Activated CD8-positive, alpha-beta memory T cell treated with anti-CD3 and anti-CD28 coated beads for 4 hours (primary cell): ENCODE measurements at places on chromosomes 3 and 15.

- DNase-seq, result no peak
Observed at GRCh38 chr15:97141360-97141759, 810.9 kb downstream of the NR2F2 start.

DNA sequence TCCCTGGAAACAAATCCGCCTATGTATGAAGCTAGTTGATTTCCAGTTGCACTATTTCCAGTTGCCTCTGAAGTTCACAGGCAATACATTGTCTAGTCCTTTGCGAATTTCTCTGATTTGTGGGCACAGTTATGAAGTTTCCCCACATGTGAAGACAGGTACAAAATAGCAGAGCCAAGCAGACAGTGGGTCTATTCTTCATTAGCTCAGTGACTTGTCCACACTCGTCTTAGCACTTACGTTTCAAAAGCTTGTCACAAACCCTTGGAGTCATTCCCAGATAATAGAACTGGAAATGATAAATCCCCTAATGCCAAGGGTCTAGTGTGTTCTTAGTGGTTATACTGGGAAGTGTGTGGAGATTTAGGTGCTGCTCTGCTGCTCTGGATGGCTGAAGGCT is 14.5 kb downstream of the SRPRB start:
- DNase-seq, result no peak

DNA sequence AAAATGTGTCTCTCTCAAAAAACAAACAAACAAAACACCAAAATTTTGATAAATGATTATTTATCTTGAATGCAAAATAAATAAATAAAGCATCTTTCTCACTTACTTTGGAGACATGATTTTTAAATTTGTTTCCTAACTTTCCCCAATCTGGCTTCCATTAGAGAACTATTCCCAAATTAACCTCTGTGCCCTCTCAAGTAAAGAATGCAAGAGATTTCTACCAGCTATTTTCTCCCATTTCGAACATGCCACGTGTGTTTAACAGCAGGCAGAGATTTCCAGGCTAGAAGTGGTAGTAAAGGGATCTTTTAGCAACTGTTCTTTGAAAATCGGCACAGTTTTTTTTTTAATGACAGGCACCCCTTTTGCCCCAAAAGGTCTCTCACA is 269.1 kb downstream of the SHQ1 start:
- DNase-seq, result no peak

DNA sequence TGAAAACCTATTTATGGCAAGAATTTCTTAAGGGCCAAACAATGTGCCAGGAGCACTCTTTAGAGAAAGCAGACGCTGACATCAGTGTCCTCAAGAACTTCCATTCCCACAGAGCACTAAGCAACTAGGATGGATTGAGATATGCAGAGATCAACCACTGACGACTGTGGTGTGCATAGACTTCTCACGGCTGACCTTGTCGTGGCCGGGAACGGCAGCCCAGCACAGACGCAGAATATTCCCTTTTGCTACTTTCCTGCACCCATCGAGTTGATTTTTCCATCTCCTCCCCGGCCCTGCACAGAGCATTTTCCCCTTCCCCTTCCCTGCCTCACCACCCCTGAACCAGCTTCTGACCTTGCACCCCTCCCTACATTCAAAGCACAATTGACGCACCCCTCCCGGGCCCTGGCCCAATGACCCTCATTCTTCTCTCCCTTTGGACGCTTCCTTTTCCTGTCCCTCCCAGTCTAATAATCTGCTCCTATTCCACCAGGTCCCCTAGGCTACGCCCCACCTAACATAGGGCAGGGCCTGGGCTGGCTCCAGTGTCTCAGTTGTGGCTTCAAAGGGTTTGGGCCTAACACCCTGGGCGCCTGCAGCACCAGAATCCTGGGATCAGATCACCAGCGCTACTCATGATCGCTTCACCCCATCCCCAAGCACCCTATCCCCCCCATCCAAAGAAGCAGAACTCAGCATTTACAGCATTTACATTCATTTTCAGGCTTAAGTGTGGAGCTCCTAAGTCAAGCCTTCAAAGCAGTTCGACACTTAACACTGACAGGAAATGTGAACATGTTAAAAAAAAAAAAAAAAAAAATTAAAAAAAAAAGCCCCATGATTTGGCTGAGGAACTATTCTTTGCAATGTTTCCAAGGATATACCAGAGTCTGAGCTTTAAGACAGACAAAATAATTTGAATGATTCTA is 151.2 kb downstream of the FOXP1 start:
- no peak for DNase-seq

- no peak for DNase-seq
Observed at GRCh38 chr3:195245531-195245951, 25.4 kb downstream of the XXYLT1 start.

DNA sequence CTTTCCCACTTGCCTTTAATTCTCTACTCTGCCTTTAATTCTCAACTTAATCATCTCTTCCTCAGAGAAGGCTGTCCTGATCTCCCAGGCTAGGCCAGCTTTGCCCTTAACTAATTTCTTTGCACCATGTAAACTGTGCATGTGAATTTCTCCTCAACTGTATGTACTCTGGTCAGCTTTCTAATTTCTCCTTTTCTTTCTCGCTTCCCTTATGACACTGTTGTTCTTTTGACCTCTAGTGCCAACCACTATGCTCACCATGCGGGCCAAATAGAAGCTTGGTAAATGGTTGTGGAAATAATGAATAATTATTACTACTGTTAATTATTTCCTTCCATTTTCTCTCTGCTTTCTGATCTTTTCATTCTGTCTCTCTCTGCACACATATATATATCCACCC is 269.0 kb upstream of the CRBN start:
- no peak for DNase-seq

- DNase-seq, result no peak
Observed at GRCh38 chr15:28079313-28079969, 19.7 kb downstream of the OCA2 start.

- no peak for DNase-seq
Observed at GRCh38 chr3:28859897-28860296, 421.0 kb upstream of the RBMS3 start.

DNA sequence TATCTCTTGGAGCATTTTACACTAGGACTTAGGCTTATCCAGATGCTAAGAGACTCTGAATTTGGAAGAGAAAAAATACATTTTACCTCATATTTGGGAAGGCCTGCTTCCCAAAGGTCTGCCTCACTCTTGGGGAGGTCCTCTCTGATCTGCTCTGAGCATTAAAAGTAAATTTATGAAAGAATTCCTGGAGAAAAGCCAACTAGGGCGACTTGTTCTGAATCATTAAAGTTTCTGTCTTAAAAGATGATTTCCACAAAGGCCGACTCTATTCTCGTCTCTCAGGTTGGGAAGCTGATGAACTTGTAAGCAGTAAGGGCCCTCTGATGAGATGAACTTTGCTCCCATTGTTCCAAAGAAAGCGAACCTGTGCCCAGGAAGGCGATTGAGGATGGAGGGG is 48.7 kb upstream of the HES1 start:
- no peak for DNase-seq

GRCh38 chr3:19961960-19962359 is 15.1 kb downstream of the RAB5A start:
- no peak for DNase-seq

DNA sequence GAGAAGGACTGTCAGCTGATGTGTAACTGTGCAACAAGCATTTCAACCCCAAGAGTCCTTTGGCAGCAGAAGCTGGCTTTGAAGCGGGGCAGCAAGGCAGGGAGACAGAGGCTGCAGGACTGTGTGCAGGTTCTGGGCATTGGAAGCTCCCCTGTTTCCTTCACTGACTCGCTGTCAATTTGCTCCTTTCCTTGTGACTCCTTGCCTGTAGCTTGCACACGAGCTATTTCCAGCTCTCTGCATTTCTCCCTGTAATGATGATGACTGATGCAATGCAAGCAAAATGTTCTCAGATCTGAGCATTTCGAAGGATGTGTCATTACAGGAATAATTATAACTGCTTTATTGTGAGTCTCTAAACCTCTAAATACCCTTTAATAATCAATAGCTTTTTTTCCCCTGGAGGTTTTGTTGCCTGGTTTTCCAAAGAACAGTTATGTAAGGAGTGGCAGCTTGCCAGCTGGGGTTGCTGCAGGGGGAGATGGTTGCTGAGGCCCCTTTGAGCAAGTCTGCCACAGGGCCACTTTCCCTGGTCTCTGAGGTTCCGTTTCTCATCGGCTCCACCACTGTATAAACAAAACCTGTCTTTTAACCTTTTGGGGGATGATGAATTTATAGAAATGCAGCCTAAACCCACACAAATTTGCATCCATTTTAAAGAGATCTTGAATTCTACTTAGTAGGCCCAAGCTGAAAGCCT is 2.8 kb downstream of the APOD start:
- DNase-seq, result no peak

DNA sequence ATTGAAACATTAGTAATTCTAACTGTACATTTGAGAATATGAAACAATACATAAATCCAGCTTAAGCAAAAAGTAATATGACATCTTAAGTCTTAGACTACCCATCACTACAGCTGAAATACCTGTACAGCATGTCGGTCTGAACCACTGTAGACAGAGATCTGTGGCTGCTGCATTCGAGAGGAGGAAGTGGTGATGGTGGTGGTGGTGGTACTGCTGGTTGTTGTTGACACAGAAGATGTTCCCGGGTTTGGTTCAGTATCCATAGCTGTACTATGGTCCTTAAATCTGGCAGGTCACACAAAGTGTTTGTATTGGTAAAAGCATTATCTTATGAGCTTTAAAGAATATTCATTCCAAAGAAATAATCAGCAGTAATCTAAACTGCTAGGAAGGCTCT is 2.9 kb downstream of the PHC3 start:
- DNase-seq, result no peak

DNA sequence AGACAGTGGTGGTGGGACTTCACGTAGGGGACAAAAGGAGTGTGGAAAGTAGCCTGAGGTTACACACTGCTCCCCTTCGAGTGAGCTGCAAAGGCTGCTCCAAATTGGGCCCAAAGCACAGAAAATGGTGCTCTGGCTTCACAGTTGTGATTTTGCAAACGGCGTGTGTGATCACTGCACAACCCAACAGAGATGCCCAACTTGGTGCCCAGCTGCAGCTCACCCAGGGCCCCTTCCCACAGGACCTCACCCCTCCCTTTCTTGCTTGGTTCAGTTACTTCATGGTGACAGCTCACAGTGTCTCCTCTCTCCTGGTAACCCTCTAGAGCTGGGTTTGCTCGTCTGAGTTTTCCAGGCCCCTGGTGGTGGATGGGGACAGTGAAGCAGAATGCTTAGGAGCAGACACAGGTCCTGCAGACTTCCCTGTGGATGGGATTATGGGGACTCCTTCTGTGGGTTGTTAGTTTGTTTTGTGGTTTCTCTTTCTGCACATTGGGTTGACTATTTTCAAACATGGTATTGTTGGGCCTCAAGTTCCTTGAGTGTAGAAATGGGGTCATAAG is 98.3 kb downstream of the TOP2B start:
- DNase-seq, result no peak

- no peak for DNase-seq
Observed at GRCh38 chr3:104825116-104825515, 541.6 kb upstream of the ALCAM start.

GRCh38 chr3:69665026-69665737 is 74.1 kb upstream of the MITF start:
- no peak for DNase-seq

DNA sequence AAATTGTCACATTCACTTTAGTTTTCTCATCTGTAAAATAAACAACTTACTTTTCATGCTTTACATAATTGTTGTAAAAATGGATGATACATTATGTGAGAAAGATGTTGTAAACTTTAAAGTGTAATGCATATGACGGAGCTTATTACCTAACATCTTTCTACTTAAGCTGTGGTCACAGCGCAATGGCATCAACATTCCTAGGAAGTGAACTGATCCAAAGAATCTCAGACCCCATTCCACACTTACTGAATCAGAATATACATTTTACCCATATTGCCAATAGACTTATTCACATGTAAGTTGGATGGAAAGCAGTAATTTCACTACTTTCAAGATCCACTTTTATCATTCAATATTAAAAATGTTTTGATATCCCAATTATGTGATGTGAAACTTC is 497.5 kb downstream of the FGF12 start:
- no peak for DNase-seq

GRCh38 chr3:101072300-101072699 is 79.1 kb upstream of the ABI3BP start:
- DNase-seq, result no peak

DNA sequence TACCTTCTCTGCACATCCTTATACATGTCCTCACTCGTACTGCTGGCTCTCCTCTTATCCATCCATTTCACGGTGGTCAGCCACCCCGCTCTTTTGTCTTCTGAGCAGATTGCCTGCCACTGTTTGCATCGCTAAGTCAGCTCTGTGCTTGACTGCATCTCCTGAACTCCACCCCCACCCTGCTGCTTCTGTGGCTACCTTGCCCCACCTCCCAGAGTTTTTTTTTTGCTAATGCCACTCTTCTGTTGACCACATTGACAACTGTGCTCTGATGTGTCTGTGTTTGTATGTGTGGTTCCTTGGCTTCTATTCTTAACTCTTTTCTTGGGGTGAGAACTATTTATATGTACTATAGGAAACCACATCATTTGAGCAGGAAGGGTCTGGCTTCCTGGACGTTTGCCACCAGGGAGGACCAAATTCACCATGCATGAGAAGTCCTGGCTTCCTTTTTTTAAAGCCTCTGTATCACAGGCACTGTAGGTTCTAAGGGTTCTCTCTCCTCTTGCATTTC is 12.8 kb upstream of the MTMR10 start:
- no peak for DNase-seq

DNA sequence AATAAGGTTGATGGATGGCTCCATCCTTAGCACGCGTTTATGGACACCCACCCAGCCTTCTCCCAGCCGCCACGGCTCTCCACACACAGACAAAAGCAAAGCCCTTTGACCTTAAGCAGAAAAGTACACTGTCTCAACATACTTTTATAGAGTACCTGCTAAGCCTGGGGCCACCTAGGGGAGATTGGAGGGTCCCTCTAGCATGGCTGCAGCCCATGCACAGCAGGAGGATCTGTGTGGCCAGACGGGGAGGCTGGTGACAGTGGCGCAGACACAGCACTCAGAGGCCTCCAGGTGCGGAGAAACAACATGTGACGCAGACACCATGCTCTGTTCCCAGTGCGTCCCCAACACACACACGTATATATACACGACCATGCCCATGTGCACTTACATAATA is 174.9 kb downstream of the XXYLT1 start:
- DNase-seq, result no peak

GRCh38 chr3:194064380-194065332 is 71.3 kb upstream of the HES1 start:
- no peak for DNase-seq

- no peak for DNase-seq
Observed at GRCh38 chr3:171375666-171376595, 84.3 kb downstream of the TNIK start.

DNA sequence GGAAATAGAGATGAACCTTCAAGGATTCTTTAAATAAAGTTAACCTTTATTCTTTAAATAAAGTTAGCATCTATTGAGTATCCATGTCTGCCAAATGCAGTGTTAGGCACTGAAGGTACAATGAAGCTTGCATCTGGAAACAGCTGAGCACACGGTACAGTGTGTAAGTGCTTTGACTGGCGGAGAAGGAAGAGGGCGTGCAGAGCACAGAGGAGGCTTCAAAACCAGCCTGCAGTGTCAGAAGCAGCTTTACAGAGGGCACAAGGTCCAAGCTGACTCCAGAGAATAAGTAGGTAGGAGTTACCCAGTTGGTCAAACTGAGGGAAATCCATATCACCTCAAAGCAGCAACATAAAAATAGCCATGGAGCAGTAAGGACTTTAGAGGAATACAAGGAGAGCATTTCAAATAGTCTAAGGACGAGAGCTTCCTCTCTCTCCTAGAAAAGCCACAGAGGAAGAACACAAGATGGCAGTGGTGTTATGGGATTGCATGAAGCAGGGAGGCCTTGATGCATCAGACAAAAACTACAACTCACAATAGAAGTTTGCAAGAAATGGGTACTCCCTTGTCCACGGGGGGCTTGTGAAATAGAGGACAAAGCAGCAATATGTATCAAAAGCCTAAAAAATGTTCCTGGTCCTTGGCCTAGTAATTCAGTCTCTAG is 60.3 kb upstream of the PPP2R3A start:
- DNase-seq, result no peak
